Myocyte (in vitro differentiated cells): ENCODE measurements at places on chromosomes 12 and 14. TPM values are rescaled to one million over a fixed set of nuclear protein-coding genes. Genes with fewer than 3 reads are reported as not detected.

SLC7A7 gene
- 63.5 and 76.5 TPM in 2 replicates for total RNA-seq

HVCN1 gene
- total RNA-seq: 3.2 and 3.9 TPM in 2 replicates

CACNA2D4 gene
- 0.03 and 0.73 TPM in 2 replicates for total RNA-seq

TSPAN19 gene
- total RNA-seq: not detected in 2 replicates
